Left lung (tissue), 14 donors: ENCODE measurements at places on chromosomes 12 and 14. TPM values are rescaled to one million over a fixed set of nuclear protein-coding genes. Genes with fewer than 3 reads are reported as not detected.

DNA sequence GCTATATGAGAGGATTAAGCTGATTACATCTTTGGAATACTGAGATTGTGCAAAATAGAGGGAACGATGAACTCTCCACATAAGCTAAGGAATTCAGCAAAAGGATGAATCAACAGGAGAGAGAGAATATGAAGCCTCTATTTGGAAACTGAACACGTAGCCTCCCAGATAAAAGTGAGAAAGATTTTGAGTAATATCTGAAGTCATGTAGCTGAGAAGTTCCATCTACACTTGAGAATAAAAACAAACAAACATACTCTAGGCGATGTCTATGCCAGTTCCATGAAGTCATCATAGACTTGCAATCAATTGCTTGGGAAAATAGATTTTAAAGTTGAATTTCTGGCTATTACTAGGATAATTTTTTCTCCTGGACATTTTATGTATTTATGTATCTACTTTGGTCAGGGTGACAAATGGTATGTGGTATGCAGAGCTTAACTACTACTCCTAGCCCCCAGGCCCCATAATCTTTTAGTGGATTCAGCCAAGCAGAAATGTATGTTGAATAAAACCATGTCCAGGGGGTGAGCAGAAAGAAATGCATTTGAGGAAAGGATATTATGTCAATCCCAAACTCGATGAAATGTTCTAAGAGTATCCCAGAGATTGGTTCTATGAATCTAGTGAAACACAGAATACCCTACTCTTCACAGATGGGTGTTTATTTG lies 627.4 kb downstream of the DIO2 start:
- DNase-seq = no peak

DNA sequence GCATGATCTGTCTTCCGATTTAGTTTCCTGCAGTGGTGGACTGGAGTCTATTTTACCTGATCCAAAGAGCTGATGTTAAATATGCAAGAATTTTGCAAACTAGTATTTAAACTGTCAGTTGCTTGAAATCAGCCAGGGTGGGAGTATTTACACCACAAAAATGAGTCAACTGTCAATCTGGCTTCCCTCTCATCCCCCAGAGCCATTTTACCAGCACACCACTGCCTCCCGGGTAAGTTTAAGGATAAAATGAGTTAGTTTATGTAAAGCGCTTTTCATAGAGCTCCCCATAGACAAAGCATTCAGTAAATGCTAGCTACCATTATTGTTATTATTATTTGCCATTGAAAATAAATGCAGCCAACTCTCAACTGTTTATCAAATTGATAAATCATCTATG lies 106.3 kb upstream of the FRMD6 start:
- DNase-seq = no peak

- no peak for DNase-seq
Observed at GRCh38 chr14:58961045-58961731, 227.3 kb upstream of the DAAM1 start.

DNA sequence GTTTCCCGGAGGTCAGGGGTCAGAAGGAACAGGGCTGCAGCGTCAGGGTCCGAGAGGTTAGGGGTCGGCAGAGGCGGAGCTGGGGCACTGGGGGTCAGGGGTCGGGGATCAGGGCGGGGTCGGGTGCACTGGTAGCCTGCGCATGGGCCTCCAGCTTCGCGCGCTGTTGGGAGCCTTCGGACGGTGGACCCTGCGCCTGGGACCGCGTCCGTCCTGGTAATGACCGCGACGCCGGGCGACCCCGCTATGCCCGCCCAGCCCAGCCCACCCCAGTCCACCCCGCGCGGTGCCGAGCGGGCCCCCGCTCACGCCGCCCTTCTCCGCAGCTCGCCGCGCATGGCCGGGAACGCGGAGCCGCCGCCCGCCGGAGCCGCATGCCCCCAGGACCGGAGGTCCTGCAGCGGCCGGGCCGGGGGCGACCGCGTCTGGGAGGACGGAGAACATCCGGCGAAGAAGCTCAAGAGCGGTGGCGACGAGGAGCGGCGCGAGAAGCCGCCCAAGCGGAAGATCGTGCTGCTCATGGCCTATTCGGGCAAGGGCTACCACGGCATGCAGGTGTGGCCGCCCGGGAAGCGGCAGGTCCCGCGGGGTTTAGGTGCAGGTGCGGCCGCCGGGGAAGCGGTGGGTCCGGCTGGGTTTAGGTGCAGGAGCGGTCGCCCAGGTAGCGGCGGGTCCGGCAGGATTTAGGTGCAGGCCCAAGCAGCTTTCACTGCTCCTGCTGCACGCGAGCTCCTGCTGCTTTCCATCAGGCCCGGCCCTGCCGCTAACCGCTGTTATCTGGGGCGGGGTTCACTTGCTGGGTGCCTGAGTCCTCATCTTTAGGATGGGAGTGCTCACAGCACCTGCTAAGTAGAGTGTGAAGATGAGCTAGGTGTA lies 743 bp downstream of the PUS1 start:
- no peak for DNase-seq

DNA sequence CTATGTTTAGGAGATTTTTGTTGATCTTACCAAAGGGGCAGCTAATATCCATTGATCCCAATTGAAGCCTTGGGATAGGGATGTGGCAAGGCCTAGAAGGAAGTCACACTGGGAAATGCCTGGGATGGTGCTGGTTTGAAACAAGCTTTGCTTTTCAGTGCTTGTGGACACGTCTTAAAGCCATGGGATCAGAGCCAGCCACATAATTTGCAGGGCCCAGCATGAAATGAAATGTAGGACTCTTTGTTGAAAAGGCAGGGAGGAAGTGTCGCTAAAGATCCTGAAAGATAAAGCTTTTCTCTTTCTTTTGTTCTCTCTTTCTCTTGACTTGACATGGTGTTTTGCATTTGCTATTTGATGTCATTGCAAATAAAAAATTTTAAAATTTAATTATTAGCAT lies 5.0 kb downstream of the TTC9 start:
- no peak for DNase-seq

DNA sequence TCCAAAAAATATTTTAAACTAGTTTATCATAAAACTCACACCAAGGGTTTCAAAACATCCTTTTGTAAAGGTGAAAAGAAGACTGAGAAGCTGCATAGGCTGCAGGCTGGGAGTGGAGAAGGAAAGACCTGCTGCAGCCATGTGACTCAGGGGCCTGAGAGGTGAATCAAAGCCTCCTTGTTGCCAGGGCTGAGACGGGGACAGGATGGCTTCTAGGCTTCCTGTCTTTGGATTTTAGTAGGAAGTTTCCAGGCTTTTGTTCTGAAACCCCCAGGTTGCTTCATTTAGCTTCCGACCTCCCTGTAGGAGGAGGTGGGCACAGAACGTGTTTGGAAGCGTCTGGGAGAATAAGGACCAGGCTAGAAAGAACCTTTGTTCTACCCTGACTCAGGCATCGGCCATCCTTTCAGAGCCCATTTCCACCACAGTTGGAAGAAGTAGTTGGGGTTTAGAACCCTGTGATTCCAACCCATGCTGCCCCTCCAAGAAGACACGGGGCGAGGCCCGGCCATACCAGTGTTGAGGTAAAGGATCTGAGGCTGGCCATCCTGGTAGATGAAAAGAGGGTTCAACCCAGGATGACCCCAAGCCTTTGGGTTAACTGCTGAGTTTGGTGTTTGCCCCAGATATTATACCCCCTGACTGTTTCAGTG lies 122.4 kb downstream of the SLC25A47 start:
- DNase-seq = no peak

- DNase-seq = no peak
Observed at GRCh38 chr12:58761308-58761707, 159.0 kb downstream of the LRIG3 start.

GRCh38 chr12:46553911-46554310 lies 181.3 kb upstream of the SLC38A2 start:
- DNase-seq = no peak

- DNase-seq = no peak
Observed at GRCh38 chr14:97748616-97749015, 951.4 kb downstream of the VRK1 start.

DNA sequence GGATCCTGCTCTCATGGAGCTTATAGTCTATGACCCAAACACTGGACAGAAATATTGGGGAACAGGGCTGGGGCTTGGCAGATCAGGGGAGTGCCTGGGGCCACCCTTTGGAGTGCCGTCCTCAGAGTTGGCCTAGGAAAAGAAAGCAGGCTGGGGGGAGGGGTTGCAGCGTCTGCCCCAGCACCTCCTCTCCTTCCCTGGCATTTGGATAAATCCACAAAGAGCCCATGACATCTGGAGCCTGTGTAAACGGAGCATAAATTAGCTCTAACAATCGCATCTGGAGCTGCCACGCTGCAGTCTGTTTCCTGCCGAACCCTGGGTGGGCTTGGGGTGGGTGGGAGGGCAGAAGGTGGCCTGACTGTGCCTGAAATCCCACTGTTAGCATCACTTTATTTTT lies 63.8 kb downstream of the MVK start:
- no peak for DNase-seq

- no peak for DNase-seq
Observed at GRCh38 chr12:112851024-112851777, 55.6 kb upstream of the OAS1 start.

GRCh38 chr14:91911474-91912032 lies 35.9 kb downstream of the FBLN5 start:
- DNase-seq = no peak

DNA sequence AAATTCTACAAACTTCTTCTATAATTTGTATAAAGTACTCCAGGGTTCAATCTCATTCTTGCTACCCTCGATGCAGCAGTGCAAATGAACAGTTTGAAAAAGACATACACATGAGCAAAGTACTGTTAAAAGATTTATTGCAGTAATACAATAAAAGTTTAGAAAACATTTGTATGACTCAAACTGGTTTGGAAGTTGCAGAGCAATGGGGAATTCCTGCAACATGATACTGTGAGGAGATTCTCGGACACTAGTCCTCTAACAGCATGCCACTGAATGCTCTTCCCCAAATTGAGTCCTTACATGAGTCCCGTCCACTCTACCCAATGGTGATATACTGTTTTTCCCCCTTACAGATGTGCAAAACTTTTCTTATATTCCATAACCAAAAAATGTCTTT lies 45.4 kb downstream of the ATG14 start:
- no peak for DNase-seq

DNA sequence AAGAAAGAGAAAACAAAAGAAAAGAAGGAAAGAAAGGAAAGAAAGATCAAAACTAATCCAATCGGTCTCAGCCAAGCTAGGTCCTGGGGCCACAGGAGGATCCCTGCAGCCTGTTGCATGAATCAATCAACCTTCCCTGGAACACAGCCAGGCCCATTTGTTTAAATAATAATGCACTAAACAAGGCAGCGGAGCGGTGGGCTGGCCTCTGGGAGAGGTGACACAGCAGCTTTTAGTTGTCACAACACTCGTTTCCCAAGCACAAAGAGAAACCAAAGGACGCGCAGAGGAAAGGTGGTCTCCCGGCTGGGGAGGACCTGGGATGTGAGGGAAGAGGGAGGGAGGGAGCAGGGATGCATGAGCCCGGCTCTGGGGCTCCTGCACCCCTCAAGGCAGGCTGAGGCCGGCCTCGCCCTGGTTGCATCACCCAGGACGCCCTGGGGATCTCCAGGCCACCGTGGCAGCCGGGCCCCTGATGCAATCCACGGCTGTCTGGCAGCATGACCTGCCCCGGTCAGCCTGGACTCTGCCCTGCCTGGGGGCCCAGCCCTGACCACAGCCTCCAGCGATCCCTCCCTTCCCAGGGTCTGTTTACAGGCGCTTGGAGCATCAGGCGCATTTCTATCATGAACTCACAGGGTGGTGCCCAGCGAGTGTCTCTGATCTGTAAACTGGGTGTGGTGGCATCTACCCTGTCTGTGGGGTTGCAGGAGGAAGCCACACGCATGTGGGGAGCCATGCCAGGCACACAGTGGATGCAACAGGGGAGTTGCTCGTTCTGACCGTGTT lies 32.5 kb downstream of the MMP17 start:
- DNase-seq = peak; percentile 76

DNA sequence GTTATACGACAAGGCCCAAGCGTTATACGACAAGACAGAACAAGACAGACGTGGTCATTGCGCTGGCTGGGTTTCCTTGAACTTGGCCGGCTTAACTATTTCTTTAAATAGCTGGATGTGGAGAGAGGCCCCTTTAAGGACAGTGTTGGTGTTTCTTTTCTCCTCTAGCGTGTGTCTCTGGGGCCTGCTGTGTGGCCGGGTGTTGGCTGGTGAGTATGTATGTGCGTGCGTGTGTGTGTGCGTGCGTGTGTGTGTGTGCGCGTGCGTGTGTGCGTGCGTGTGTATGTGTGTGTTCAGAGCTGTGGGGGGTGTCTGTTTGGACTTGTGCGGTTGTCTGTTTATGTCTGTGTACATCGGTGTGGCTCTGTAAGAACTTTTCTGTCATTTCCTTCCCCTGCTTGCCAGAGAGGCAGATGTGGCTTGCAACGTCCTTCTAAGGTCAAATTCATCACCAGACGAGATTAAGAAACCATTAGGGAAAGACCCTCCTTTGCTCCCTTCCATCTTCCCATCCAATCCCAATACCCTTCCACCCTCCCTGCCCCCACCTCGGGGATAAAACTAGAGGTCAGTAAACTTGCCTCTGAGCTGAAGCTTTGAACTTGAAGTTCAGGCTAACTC lies 78.6 kb upstream of the TBX3 start:
- DNase-seq = no peak

DNA sequence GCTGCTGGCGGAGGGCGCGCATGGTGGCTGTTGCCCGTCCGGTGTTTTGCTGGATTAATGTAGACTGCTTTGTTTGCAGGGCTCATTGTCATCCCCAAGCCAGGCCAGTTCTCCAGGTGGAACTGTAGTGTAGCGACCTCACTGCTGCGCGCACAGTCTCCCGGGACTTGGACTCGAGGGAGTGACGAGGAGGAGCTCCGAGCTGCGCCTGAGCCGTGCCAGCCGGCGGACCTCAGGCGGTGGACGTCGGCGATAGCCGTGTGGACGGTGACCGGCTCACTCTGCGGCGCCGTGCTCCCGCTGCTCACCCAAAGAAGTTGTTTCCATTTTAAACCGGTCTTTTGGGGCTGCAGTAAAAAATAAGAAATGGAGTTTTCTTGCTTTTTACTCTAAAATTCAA lies 82.2 kb downstream of the MOK start:
- DNase-seq = no peak

DNA sequence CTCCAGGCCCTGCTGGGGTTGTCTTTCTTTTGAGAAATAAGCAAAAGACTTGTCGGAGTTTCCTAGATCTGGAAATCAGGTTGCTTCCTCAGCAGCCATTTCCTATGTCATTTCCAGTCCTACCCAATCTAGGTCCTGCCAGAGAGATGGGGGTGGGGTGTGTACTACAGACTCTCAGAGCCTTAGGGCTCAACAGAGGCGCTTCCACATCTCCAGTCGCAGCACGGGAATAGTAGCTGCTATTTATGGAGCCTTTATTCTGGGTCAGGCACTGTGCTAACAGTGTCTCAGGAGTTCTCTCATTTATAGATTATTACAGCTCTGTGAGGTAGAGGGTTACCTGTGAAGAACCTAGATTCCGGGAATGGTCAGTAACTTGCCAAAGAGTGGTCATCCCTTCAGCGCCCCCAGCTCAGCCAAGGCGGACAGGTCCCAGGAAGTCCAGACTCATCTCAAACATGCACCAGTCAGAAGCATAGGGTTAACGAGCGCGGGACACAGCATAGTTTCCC lies 21.9 kb downstream of the DHRS2 start:
- DNase-seq = no peak

MUCL1 gene
- polyA plus RNA-seq = not detected

HELB gene
- polyA plus RNA-seq = 7.7 TPM

KRT3 gene
- polyA plus RNA-seq = not detected

RNASE4 gene
- 5.1 TPM for polyA plus RNA-seq

SMARCC2 gene
- 139 TPM for polyA plus RNA-seq

IL26 gene
- polyA plus RNA-seq = not detected

GALNT8 gene
- 1.4 TPM for polyA plus RNA-seq

ARL1 gene
- 90.3 TPM for polyA plus RNA-seq
